ENCODE measurements at places on chromosomes 16 and 17. TPM values are rescaled to one million over a fixed set of nuclear protein-coding genes. Genes with fewer than 3 reads are reported as not detected.

DNA sequence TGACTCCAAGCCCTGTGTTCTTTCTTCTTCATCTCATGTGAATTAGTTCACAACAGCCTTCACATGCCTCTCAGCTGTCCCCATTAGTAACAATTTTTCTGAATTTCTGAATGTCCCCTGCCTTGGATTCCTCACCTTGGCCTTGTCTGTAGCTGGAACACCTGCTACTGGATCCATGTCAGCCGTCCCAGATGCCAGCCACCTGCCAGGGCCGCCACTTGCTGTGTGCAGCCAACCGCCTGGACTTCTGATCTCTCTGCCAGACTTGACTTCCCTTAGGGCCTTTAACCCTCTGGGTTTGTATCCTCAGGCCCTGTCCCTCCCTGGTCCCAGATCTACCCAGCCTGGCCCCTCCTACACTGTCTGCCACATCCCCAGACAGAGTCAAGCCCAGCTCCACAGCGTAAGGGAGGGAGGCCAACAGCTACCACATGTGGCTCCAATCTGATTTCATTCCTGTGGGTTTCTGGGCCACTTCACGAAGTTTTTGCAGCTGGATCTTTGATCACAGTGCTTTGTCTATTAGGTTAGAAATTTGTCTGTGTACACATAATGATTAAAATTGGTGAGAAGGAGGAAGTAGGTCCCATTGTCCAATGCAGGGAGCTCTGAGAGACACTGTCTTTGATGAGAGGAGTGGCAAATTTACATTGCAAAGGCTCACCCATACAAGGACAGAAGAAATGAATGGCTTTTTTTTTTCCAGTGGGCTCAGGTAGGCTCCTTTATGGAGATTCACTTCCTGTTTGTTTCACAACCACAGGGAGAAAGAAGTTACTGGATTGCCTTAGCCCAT, 15.3 kb downstream of the MPP2 start:
- no peak for DNase-seq

Gene TBC1D3I
- 8.1 TPM for polyA plus RNA-seq

- peak; percentile 57 for DNase-seq
Measured at GRCh38 chr16:2090777-2091546, 43.2 kb downstream of the TSC2 start.

GRCh38 chr17:73281928-73282327, 20.2 kb upstream of the CPSF4L start:
- DNase-seq = no peak

DNA sequence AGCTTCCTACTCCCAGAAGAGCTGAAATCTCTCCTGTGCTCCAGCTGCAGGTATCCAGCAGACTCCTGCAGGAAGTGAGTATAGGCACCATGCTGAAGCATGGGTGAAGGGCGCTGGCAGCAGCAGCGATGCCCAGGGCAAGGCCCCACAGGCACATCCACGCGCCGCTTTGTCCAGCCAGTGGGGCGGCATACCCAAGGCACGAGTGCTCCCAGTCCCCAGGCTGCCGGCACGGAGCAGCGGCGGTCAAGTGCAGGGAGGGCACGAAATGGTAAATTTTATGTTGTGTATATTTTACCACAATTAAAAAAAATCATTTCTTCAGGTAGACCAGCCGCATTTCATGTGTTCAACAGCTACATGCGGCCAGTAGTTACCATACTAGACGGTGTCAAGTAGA, 73.1 kb downstream of the HIC1 start:
- DNase-seq = no peak

DNA sequence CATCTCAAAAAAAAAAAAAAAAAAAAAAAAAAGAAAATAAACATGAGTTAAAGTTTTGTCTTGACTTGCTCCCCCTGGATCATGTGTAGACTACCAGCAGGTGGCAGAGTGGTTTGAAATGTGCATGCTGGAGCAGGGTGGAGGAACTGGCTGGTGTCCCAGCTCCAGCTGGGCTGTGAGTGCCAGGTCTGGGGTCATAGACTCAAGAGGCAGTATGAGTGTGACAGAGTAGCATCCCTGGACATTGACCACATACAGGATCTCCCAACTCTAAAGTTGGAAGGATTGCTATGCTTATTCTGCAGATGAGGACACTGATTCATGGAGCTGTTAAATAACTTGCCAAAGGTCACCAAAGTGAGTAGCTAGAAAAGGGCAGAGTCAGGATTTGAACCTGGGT, 198.0 kb upstream of the MPHOSPH6 start:
- no peak for DNase-seq

Gene FBXW10
- 0.09 TPM for polyA plus RNA-seq

- DNase-seq = no peak
Measured at GRCh38 chr16:868846-869822, 68.6 kb upstream of the GNG13 start.

GRCh38 chr17:31052187-31052889, 42.4 kb upstream of the NF1 start:
- peak; percentile 29 for DNase-seq

Gene KRTAP2-2
- polyA plus RNA-seq = not detected

GRCh38 chr17:63552211-63552610, 1.9 kb downstream of the DCAF7 start:
- DNase-seq = no peak
